ENCODE measurements at places on chromosomes 16 and 17.

GRCh38 chr17:12664894-12665262 lies 812 bp upstream of the MYOCD start:
- DNase-seq: no peak

- DNase-seq: no peak
Observed at GRCh38 chr17:31252741-31253140, 44.3 kb downstream of the OMG start.

DNA sequence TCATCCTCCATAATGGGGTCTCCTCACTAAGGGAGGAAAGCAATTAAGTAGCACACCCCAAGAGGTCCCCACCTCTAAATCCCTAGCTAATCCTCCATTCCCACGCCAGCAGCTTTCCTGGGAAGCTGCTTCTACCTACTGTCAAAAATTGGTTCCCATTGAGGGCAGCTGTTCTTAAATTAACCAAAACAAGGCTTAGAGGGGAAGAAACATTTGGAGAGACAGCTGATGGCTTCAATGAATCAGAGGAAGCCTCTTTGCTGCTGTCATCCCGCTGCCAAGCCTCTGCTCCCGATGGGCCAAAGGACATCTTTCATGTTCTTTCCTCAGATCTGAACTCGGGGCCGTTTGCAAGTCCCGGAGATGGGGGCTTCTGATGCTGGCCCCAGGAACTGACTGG lies 26.6 kb downstream of the AIPL1 start:
- no peak for DNase-seq

GRCh38 chr16:71474864-71475263 lies 12.8 kb upstream of the ZNF23 start:
- DNase-seq: no peak

DNA sequence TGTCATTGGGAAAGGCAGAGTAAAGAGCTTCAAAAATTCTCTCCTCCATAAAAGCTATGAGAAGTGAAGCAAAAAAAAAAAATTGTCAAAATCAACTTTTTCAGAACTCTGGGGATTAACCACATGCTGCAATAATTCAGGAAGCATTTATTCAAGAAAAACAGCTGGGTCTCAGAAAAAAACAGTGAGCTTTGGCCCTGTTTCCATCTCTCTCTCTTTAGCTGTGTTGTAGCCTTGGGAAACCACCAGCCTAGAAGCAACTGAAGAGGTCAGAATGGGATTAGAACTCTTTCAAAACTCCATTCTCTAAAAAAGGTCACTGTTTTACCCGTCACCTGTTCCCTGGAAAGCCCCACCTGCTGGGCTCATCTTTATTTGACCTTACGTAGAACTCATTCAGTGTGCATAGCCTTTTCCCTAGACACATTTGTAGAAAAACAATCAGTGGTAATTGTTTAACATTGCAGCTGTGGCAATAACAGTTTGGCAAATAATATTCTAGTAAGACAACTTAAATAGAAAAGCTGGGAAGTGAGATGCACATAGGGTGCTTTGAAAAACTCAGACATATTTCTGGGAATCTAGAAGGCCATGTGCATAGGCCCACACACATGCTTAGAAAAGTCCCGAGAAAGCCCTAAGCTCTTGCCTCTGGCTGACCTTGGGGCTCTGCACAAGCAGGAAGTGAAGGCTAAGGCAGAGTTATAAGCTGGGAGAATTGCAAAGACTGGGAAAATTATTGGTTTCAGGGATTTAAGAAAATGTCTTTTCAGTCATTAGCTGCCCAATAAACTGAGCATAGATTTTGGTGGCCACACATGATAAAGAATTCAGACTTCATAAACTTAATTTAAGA lies 18.0 kb downstream of the SLC5A11 start:
- DNase-seq: no peak

GRCh38 chr16:25366078-25366477 lies 108.4 kb upstream of the ZKSCAN2 start:
- no peak for DNase-seq
